ENCODE measurements at places on chromosomes 6 and 20. TPM values are rescaled to one million over a fixed set of nuclear protein-coding genes. Genes with fewer than 3 reads are reported as not detected.

Gene LRRC73
- total RNA-seq: 0.43 TPM

- DNase-seq: no peak
These were observed 364.1 kb upstream of the BTBD3 start for GRCh38 chr20:11553603-11554002.

DNA sequence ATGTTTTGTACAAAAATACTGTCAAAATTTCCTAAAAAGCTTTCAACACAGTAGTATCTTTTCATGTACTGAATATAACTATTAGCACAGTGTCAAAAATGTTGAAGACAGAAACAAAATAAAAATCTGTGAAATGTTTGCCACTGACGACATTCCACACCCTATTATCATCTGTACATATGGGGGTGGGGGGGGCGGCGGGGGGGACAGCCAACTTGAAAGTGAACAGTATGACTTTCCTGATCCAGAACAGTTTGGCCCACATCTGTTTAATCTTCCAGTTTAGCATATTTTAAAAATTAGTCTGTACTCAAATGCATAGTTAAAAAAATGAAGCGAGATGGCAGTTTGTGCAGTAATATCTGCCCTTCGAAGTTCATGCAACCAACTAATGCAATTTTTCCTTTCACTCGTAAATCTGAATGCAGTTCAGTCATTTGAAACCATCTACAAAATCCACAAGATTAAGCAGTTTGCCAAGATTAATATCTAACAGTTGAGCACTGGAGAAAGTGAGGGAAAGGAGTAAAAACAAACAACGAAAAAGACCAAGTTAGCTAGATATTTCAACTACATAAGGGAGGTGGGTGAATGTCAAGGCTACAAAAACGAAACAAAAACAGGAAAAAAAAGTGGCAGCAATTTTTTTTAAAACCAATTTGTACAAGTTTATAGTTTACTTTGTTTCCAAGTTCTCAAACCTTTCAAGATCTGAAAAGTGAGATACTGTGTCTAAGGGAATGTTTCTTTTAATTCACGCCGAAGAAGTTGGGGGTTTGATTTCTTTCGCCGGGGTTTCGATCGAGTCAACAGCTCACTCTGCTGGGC, 1.9 kb downstream of the CITED2 start:
- no peak for DNase-seq

DNA sequence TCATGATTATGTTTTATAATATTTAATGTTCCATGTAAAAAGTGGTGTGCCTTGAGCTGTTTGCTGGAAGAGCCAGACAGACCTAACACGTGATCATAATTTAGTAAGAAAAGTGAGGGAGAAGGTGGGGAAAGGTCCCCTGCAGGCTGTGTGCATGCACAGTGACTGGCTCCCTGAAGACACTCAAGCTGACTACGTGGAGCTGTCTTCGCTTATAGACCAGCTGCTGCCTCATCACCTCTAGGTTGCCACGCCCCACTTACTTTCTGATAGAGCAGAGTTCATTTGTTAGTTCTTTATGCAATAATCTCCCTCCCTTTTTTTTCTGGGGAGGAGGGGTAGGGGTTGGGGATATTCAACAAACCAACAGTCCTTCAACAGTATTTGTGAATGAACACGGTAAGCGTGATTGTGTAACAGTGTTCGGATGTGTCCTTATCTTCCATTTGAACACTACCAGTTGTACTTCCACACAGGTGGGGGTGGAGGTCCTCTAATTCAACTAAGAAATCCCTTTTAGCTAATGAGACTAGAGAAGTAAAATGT, 157.3 kb downstream of the BACH2 start:
- DNase-seq: no peak

- no peak for DNase-seq
These were observed 33.2 kb downstream of the BFSP1 start for GRCh38 chr20:17497821-17498580.

GRCh38 chr6:107489636-107490565, at the start of gene SOBP:
Gene SOBP, plus strand, starts transcription at chr6:107490117. Its CDS starts 500 bp downstream, at chr6:107490617.
- peak; percentile 51 for DNase-seq

DNA sequence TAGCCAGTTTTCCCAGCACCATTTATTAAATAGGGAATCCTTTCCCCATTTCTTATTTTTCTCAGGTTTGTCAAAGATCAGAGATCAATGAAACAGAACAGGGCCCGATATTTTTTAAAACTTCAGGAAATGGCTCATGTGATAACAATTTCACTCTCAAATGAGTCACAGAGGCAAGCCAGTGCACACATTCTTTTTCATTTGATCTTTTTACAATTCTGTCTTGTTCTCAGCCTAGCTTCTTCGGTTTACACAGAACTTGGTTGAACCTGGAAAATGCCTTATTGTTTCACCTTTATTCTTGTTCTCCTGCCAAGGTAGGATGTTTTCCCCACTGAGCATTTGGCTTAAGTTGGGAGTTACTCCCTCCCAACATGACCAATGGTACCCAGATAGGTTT, 258.9 kb downstream of the COL12A1 start:
- no peak for DNase-seq

DNA sequence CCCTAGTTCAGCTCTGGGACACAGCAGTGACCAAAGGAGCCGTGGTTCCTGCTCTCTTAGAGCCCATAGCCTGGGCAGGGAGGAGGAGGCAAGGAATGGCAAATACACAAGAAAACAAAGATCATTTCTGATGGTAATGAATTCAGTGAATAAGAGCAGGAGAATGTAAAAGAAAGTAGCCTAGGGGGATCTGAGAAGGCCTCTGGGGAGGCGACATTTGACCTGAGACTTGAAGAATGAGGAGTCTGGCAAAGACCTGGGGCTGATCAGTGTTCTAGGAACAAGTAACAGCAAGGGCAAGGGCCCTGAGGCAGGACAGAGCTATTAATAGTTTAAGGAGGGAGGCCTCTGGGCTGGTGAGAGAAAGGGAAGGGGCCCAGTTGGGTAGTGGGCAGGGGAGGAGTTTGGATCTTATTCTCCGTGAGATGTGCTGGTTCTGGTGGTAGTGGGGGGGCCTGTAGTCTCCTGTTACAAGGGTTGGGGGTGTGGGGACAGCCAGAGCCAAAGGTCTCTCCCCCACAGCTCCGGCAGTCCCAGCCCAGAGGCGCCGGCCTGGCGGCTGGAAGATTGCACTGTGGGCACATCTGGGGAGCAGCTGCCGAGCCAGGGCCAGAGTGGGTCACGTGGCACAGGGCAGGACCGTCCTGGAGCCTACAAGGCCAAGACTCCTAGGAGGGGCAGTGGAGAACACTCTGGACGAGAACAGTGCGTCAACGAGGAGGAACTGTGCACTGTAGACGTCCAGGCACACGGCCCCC, 9.3 kb upstream of the ID1 start:
- DNase-seq: no peak

Gene CAP2
- total RNA-seq: not detected

GRCh38 chr6:54020334-54020733, 90.9 kb upstream of the MLIP start:
- DNase-seq: no peak

DNA sequence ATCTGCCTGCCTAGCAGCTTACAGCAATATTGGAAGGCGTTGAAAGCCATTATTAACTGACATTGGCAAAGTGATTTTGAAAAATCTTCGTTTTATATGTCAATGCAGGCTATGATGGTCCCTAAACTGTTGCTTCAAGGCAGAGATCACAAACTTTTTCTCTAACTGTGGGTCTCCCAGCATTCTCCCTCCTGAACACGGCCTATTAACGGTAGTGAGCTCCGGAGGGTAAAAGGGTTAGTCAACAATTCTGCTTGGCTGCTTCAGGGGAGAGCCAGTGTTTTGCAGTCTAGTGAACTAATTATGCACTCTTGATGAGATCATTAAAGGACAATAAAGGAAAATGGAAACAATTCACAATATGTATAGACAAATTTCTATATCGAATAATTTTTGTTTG, 261.8 kb upstream of the QKI start:
- DNase-seq: no peak

Gene PTPRT
- not detected for total RNA-seq

DNA sequence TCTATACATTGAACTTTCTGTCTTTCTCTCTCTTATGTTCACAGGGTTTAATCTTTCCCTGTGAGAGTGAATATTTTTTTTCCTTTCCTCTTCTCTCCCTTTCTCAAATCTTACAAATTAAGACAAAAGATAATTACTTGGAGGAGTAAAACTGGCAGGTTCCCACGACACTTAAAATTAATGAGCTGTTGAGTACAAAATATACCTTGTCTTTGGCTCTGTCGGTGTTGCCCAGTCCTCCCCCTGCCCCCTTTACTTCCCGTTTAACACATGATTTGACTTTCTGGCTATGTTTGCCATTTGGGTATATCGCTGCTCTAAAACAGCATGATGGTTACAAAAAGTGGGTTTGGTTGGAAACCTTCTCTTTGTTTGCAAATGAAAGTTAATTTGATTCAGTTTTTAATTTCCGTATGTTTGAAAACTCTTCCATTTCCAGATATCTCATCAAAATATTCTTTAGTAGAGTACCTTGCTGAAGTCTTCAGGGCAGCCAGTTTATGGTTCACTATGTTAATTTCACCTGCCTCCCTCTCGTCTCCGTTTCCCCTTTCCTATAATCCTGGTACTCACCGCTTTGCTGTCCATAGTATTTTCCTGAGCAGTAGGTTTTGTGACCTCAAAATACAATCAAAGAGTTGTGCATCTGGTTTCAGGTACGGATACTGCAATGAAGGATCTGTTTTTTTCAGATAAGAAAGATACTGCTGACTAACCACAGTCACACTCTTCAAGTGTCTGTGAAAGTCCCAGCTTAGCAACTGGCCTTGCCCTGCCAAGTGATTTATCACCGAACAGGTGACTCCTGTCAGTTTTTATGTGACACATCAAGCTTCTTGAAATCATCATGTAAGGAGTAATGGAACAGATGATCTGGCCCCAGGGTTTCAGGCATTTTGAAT, 181.2 kb downstream of the DTNBP1 start:
- DNase-seq: peak; percentile 37

Gene C6orf15
- total RNA-seq: not detected

Gene CD40
- total RNA-seq: 4.2 TPM

- no peak for DNase-seq
These were observed 51.3 kb upstream of the EIF2S2 start for GRCh38 chr20:34163307-34163706.

GRCh38 chr20:51043811-51044210, 20.9 kb upstream of the KCNG1 start:
- no peak for DNase-seq

Gene TDP2
- total RNA-seq: 58.3 TPM

- no peak for DNase-seq
These were observed 20.4 kb downstream of the RAB23 start for GRCh38 chr6:57201718-57202117.

Measured in activated T-cell treated with anti-CD3 and anti-CD28 coated beads, Interleukin-2, amount 50 U/mL, for 72 hours (primary cell).